Urinary bladder (tissue), 4 donors: ENCODE measurements at places on chromosomes 2 and 18. TPM values are rescaled to one million over a fixed set of nuclear protein-coding genes. Genes with fewer than 3 reads are reported as not detected.

- no peak for DNase-seq
These were observed 65.1 kb upstream of the THOC1 start for GRCh38 chr18:332721-333510.

GRCh38 chr2:183892315-183892941, 705.9 kb upstream of the ZNF804A start:
- DNase-seq, result no peak

GRCh38 chr2:204914708-204915107, 369.4 kb downstream of the PARD3B start:
- DNase-seq, result no peak

DNA sequence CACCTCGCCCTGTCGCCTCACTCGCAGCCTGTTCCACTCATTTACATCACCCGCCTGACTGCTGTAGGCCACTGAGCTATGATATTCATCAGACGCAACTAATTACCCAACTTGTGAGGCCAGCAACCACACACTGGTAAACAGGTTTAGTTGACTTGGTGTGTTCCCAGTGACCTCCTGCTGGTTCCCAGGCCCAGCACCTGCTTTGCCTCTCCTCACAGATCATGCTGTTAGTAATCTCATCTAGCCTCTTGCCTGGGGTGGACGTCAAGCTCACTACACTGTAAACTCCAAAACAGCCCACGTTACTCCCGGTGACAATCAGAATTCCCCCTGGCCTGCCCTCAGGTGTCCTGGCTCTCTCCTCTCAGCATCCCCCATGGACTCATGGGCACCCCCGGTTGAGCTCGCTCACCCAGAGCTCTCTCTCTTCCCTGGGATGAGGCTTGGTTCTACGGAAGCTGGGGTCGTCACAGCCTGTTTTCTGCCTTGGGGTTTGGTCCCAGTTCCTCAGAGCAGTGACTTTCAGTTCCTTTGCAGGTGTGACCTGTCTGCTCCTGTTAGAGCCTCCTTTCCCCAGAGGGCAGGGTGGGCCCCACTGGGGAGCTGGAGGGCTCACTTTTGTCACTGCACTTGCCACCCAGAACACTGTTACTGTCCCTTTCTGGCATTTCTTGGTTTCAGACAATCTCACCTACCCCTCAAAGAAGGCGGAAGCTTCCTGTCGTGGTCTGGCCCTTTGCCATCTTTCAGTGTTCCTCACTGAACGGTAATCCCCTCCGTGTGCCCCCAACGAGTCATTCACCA, 40.3 kb downstream of the INPP5D start:
- no peak for DNase-seq

GRCh38 chr18:25121442-25121841, 230.5 kb downstream of the ZNF521 start:
- DNase-seq, result no peak

DNA sequence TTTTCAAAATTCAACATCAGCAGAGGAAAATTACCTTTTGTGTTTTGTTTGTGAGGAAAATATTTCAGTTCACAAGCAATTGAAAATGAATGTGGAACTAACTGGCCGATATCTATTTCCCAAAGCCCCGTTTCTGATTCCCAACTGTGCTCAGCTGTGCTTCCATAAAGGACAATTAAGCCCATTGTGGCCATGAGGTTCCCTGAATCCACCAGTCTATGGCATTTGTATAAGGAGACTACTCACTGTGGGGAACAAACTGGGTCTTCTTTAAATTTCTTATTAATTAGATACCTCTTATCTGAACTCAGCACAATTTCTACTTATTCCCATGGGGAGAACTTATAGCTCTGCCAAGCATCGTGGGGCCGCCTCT, 31.4 kb upstream of the AGAP1 start:
- DNase-seq, result no peak

- no peak for DNase-seq
These were observed 48.9 kb upstream of the HPCAL1 start for GRCh38 chr2:10253596-10254372.

DNA sequence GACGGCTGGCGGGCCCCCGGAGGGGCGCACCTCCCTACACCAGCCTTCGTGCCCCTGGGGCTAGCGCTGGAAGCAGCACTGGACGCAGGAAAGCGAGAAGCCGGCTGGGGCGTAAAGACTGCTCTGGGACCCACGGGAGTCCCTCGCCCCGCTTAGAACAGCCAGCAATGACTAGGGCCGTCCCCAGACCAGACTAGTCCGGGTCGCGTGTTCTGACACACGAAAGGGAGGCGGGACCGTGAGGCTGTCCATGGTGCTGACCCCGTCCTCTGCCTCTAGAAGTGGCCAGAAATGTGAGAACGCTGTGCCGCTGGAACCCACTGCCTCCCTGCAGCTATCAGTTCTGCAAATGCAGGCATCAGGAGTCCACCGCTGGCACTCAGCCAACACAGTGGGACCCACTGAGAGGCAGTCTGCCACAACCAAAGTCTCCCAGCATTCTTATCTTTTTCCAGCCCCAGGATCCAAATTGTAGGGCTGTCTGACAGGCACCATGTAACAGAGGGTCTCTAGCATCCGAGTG, at the start of gene UCN:
Gene UCN, minus strand, starts transcription at position 87 of the 523 bp plus-strand sequence. CDS start 550 bp downstream, outside the sequence.
- DNase-seq, result no peak

- no peak for DNase-seq
These were observed 131.4 kb downstream of the ARHGAP28 start for GRCh38 chr18:6860804-6861448.

GRCh38 chr2:105034170-105034569, 3.7 kb upstream of the MRPS9 start:
- no peak for DNase-seq

GRCh38 chr2:186835628-186836027, 13.3 kb downstream of the ZSWIM2 start:
- DNase-seq, result no peak

DNA sequence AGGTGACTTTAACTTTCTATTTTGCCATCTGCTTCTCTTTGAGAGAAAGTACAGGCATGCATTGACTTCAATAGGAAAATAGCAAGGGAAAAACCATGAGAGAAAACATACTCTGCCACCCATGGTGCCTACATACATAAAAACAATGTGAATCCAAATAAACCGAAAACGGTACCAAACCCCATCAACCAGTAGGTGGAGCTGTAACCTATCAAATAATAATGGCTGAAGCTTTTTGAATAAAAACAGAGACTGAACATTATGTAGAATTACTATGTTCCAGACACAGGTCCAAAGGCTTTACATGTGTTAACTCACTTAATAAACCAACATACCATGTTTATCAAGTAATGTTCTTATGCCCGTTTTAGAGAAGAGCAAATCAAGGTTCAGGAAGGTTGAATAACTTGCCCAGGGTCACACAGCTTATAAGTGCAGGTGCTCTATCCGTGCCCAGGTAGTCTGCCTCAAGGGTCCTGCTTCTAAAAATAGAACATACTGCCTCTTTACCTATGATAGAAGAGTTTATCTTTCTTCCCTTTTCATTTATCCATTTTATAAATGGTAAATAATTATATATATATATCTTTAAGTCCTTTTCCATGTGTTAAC, 293.9 kb upstream of the SYT4 start:
- no peak for DNase-seq

DNA sequence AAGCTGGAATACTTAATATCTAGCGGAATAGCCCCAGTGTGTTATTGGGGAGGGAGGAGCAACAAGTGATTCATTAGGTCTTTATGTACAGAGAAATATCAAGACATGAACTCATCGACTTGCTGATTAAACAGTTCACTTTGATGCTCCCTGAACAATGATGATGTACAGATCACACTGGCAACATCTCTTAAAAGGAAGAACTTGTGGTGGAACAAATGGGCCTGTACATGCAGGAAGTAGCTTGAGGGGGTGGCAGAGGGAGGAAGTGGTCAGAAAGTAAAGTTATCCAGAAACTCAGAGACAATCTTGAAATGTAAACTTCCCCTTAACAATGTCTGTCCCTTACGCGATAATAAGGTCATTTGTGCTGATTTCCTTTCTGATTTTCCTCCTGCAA, 90.5 kb downstream of the NXPH2 start:
- no peak for DNase-seq

DNA sequence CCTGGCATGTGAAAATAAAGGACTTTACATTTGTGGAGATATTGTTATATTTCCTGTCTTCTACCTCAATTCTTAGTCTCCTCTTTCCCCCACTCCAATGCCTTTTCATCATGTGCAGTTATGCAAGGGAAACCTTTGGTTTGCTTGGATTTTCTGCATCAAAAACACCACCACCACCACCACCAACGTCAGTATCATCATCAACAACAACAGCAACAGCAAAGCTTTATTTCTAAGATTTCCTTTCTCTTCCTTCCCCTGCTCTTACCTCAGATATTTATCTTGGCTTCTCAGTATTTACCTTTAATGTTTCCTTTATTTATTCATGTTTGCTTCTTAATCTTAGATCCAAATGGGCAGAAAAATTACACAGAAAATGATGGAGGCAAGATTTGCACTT, 26.1 kb downstream of the CXCR4 start:
- no peak for DNase-seq

- DNase-seq, result no peak
These were observed 400.5 kb upstream of the RAB12 start for GRCh38 chr18:8208716-8209115.

DNA sequence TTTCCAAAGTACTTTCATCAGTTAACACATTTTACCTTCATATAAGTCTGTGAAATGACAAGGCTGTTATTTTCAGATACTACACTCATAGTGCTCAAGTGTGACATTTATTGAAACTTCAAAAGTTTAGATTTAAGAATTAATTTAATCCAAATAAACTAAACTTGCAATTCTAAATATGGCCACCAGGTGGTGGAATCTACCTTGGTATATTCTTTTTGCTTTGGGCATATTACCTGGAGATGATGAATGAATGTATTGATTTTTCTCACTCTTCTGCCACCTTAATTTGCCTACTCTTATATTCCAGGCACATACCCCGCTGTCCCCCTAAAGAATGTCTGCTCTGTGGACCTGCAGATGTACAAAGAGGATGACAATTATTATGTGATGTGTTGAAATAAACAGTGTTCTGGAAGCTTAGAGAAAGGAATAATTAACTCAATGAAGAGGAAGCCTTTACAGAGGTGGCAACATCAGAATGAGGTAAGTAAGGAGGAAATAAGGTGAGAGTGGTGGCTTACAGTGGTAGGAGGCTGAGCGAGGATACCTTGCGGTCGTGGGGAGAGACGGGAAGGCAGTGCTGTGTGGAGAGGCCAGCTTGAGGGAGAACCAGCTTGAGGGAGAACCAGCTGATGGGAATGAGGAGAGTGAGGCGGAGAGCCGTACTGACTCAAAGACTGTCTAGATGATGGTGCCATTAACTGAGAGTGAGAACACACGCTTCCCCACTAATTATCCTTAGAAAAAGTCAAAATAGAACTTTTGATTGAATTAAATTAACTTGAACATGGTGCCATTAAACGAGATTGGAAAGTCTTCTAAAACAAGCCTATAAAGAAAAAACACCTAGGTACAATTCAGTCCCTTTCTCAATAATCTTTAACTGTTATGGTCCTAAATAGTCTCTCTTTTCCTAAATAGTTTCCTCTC, 179.5 kb downstream of the CELF4 start:
- DNase-seq, result no peak

DNA sequence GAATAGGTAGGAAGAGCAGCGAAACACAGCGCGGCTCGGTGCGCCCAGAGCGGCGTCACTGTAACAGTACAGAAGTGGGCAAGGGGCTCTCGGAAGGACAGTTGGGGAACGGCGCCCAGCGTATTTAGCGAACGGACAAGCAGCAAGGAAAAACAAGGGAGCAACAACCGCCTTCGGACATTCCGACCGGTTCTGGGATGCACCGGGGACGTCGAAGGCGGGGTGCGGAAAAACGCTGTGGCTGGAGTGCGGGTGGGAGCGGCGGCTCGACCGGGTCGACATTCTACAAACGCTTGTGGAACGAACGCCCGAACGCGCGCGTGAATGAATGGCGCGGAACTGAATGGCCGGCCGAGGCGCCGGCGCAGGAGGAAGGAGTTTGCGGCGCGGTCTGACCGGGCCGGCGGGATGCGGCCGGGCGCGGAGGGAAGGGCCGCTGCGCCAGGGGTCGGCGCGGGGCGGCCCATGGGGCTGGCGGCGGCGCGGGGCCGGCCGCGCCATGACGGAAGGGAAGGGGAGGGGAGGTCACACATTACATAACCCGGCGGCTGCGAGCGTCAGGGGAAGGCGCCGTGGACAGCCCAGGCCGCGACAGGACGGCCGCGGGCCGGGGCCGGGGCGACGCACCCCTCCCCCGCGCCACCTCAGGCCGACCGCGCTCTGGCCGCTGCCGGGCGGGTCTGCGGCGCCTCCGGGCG, 605 bp downstream of the REV1 start:
- DNase-seq, result no peak

DNA sequence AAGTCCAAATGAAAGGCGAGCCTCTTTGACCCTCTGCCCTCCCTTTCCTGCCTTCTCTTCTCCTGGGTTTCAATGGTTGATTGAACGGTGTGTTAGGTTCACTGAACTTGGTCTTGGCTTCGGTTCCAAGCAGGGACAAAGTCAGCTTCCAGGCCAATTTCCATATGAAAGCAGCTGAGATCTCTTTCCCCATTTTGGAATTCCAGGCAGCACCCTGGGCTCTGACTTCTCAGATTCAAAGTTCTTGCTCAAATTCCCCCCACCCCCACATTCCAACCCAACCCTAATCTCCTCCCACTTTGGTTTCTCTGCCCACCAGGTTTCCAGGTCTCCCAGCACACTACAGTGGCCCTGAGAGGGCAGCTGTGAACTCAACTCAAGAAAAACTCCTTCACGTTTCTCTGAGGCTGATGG, 231.0 kb downstream of the INSIG2 start:
- DNase-seq, result no peak

GRCh38 chr18:25058521-25058920, 293.4 kb downstream of the ZNF521 start:
- no peak for DNase-seq

DNA sequence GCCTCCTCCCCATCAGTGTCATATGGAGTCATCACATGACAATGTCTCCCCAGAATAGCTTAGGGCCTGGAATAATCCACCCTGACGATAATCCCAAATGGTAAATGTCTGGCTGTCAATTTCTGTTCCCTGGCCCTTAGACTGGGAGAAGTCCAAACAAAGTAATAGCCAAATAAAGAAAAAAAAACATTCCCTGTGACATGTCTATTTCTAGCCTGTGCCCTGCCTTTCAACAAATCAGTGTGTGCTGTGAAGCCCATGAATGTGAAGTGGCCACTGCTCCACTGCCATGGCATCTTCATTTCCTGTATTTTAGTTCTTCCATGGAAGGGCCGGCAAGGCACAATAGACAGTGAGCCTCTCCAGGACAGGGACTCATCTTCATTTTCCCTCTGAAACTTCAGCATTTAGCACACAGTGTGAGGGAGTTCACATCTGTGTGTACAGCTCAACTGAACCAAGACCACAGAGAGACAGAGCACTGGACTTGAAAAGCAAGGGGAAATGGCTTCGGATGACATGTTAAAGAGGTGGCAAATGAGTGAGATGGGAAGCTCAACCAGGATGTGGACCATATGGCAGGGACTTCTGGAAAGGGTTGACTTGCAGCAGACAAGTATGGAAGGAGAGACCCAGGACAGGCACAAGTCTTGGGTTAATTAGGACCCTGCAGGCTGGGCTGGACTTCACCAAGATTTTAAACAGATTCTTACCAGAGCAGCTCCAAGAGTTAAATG, 140.0 kb downstream of the ANTXR1 start:
- no peak for DNase-seq

Gene DNAJC5G
- total RNA-seq, result 0.42 TPM

Gene CNGA3
- 0.85 TPM for total RNA-seq

Gene IL37
- total RNA-seq, result not detected

Gene SLC14A1
- total RNA-seq, result 102 TPM

Gene SP5
- total RNA-seq, result 0.42 TPM

Gene GPR35
- 0.63 TPM for total RNA-seq
